Stimulated activated CD8-positive, alpha-beta memory T cell treated with anti-CD3 and anti-CD28 coated beads, Interleukin-4, amount 100 ng/mL, for 4 hours (primary cell): ENCODE measurements at places on chromosomes 2 and 18.

GRCh38 chr2:229712136-229712535, 2.2 kb downstream of the DNER start:
- DNase-seq, result no peak

- DNase-seq, result no peak
Observed at GRCh38 chr18:74251297-74252038, 40.3 kb downstream of the CYB5A start.

DNA sequence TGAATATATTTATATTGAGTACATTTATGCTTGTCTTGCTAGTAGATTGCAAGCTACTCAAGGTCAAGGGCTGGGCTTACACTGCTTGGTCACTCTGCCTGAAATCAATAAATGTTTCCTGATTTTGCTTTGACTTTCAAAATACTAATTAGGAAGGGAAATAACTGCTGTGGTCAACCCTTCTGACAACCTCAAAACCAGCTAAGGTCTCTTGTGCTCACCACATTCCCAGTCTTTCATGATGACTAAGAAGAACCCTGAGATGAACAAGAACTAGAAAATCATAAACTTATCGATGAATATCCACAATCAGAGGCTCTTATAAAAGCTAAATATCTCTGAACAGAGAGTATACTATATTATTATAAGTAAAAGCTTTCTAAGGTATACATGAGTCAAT, 33.3 kb downstream of the ABCB11 start:
- no peak for DNase-seq

- DNase-seq, result no peak
Observed at GRCh38 chr18:70200286-70200685, 5.2 kb downstream of the RTTN start.

DNA sequence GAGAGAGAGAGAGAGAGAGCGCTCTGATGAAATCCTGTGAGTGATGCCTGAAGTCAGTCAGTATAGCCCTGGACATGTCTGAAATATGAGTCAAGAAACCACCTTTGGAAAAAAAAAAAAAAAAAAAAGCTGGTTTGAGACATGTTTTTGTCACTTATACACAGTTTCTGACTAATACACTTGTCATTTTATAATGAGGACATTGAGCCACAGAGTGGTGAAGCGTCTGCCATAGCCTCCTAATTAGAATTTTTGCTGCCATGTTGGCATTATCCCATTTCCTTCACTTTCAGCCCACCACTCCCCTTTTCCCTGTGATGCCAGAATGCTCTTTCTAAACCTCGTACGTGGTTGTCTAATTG, 15.7 kb upstream of the MYO3B start:
- no peak for DNase-seq
